NCI-H774 (cell line): ENCODE measurements at places on chromosomes 1 and 21.

- no peak for DNase-seq
Observed at GRCh38 chr1:241101622-241102021, 255.4 kb downstream of the RGS7 start.

- DNase-seq, result no peak
Observed at GRCh38 chr1:6292102-6292501, 31.2 kb upstream of the GPR153 start.

DNA sequence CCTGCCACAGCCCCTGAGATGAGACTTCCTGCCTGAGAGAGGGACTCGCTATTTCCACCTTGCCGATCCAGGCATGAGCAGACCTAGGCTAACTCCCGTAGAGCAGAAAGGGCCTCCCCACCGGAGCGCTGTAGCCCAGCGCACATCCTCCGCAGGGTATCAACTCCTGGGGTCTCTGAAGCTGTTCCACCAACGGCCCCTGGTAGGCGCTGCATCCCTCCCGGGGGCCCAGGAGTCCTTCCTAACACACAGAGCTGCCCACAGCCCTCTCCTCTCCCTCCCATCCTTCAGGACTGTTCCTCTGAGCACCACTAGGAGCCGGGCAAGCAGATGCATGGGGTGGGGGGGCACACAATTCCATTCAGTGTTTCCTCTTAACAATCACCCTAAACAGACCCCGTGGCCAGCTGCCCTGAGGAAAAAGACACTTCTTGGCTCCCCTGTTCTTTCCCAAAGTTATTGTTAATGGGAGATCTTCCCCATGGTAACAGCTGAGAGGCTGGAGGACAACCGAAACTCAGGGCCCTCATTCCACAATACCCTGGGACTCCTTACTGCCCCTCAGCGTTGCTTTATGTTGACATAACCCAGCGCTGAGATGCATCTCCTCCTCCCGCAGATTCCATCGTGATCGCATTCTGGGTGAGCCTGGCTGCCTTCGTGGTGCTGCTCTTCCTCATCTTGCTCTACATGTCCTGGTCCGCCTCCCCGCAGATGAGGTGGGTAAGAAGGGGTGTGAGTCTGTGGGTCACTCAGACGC is 7.5 kb downstream of the MRAP start:
- DNase-seq, result no peak

- DNase-seq, result no peak
Observed at GRCh38 chr1:112904831-112905261, 51.1 kb downstream of the SLC16A1 start.

DNA sequence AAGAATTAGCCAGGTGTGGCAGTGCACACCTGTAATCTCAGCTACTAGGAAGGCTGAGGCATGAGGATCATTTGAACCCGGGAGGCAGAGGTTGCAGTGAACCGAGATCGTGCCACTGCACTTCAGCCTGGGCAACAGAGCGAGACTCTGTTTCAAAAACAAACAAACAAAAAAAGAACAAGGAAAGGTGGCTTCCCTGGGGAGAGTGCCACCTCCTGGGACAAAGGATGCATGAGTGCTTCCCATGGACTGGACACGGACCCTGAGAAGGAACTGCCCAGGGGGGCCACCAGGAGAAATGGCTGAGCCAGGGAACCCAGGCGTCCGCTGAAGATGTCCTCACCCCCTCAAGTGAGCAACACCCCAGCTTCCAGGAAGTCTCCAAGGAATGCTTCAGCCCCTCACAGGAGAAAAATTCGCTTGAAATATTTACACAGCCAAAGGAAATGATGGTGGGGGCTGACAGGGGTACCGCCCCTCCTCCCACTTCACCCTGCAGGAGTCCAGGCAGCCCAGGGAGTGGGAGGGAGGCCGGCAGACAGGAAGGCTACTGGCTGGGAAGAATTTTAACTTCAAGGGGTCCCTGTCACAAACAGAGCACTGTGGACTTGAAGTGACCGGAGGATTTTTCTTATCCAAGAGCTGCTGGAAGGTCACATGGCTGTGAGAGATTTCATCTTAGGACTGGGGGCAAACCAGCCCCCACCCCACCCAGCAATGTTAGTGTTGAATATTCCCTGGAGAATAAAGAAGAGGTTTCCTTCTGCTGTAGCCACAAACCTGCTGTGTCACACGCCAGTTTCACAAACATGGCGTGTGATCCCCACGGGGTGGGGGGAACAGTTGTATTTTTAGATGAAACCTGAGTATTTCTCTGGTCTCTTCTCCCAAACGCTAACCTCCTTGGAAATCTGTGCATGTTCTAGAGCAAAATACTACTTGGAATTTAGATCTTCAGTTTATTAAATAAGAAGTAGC is 90.8 kb upstream of the SLC25A33 start:
- no peak for DNase-seq

- DNase-seq, result no peak
Observed at GRCh38 chr21:36966821-36967768, 626 bp upstream of the HLCS start.

DNA sequence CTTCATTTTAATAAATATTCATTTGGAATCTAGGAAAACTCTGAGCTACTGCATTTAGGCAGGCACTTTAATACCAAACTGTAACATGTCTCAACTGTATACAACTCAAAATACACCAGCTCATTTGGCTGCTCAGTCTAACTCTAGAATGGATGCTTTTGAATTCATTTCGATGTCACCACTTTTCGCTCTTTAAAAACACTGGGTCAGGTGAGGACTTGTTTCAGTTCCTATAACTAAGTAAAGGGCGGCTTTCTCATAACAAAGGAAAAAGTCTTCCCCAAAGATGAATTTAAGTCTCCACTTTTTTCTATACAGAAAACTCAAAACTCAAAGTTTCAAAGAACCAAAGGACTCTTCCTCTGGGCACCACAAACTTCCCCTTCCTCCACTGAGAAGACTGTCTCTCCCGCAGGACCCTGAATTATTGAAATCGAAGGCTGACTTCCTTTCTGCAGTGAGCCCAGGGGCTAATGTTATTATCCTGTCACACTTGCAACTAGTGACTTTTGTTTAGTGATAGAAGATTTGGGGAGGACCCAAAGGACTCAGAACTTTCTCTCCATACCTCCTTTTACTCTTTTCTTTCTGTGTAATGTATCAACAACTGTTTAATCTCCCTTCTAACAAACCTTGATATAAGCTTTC is 9.7 kb upstream of the DHX9 start:
- no peak for DNase-seq

DNA sequence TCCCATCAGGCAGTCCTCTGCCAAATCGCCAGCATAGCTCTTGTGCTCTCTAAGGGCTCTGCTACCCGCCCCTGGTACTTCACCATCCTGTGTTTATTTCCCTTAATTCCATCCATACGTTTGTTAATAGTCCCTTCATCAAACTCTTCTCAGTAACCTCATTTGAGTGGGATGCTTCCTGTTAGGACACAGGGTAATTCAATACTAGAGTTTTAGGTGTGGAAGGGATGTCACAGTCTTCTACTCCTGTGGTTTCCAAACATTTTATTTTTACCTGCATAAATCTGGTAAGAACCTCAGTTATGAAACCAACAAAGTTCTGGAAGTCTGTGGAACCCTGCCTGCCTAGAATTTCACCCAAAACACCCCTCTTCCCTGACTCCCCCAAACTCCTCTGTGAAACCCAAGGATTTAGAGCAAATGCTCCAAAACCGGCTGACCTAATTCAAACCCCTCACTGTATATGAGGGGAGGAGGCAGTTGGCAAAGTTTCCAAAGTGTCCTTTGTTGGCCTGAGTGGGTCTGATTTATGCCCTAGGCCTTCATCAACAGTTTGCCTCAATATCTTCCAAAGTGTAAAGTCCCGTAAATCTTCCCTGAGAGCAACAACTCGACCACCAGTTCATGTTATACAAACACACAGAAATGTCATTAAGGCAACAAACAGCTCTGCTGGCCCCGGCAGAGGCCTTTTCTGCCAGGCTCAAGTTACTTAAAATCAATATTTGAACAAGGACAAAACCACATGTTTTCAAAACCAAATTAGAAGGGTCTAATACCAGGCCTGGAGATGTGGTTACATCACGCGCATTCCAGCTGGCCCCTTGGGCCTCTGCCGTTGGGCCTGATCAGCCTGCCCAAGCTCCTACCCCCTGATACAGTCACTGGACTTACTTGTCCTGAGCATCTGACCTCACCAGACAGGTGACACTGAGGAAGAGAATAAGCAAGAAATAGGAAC is 82.4 kb upstream of the FGGY start:
- DNase-seq, result peak; percentile 80

GRCh38 chr21:32712043-32712442 is 15.8 kb downstream of the SYNJ1 start:
- no peak for DNase-seq
